Activated naive CD4-positive, alpha-beta T cell (primary cell): ENCODE measurements at places on chromosomes 13 and 19.

- no peak for DNase-seq
Measured at GRCh38 chr19:15587663-15588062, 27.4 kb upstream of the CYP4F8 start.

- DNase-seq: no peak
Measured at GRCh38 chr13:32225481-32225931, 89.7 kb downstream of the ZAR1L start.

DNA sequence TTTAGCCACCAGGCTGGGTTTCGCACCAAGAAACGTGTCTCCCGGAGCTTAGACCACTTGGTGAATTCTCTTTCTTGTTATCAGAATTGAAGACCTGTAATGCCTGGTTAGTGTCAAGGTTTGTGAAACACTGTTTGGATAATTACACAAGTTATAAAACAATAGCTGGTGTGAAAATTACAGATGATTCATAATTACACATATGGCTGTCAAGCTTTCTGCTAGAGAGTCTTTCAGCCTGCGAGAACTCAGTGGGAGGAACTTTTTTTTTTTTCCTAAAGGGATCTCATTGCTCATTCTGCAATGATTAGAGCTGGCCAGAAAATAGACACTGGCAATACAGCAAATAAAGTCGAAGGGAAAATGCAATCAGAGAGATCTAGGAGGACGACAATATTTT is 13.4 kb upstream of the KLK4 start:
- DNase-seq: no peak

DNA sequence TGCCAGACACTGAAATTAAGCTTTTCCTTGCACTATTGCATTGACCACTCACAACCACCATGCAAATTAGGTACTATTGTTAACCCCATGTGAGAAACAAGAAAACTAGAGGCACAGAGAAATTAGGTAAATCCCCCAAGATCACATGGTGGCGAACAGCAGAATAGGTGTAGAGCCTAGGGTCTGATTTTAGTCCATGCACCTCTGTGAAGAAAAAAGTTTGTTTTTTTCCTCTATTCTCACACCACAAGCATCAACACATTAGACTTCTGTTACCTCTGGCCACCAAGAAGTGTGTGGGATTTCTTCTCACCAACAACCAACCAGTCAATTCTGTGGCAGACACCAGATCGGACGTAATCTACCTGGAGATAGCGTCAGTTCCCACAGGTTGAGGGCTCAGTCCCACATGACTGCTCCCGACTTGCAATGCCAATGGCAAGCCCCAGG is 391.9 kb downstream of the COG6 start:
- DNase-seq: no peak

- no peak for DNase-seq
Measured at GRCh38 chr13:28620011-28620830, 38.7 kb upstream of the POMP start.

DNA sequence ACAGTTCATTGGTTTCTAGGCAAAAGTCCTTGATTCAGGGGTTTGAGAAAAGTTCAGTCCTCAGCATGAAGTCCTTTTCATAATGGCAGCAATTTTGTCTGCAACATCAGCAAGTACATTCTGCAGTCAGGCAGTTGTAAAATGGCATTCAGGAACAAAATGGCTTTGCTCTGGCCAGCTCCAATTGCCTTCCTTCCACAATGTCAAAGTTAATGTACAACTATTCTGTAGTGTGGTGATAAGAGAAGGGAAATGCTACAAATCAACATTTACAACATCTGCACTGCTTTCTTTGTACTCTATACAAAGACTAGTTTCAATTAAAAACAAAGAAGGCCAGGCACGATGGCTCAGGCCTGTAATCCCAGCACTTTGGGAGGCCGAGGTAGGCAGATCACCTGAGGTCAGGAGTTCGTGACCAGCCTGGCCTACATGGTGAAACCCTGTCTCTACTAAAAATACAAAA is 1.8 kb upstream of the NEK3 start:
- no peak for DNase-seq

DNA sequence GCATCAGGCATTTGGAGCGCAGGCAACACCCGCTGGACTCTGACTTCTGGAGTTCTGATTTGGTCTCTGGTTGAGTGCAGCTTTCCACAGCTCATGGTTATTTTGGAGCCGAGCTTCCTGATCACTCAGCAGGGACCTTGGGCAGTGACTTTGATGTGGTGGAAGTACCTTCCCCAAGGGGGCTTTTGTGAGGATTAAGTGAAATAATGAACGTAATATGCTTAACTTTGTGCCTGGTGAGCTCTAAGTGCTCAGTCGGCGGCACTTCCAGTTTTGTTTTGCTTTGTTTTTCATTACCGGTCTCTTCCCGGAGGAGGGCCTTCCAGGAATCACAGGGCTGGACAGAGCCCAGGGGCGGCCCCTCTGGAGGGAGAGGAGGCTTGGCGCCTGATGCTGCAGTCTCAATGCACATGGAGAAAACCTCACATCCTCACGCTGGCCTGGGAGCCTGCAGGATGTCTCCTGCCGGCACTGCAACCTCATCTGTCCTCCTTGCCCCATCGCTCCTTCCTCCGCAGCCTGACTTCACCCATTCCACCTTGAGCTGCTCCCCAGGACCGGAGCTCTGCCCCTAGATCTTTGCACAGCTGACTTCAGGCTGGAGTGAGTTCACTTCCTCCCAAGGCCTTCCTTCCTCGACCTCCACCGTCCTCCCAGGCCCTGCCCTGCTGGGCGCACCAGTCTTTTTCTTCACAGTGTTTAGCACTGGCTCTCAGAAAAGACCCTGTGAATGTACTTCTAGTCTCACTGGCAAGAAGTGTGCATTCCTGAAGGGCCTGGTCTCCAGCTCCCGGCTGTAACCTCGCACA is 1.5 kb downstream of the PLEKHF1 start:
- no peak for DNase-seq

DNA sequence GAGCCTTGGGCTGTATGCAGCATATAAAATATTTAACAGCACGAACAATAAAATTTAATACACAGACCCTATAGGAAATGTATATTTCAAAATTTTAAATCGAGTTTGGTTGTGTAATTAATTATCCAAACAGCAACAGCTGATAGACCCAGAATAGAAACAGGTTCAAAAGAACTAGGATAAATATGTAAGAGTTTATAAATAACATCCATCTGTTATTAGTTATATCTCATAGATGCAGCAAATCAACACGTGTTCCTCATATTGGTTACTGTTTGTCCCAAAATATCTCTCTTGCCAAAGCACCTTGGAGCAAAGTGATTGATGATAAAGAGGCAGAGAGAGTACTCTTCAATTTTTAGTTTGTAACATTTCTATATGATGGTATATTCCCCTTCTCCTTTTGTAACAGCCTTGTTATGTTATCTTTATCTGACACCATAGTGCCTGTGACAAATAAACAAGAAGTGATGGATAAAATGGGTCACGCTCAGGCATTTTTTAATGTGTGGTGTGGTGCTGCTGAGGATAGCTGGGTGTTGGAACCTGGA is 260.6 kb upstream of the NBEA start:
- DNase-seq: no peak

- DNase-seq: no peak
Measured at GRCh38 chr13:21402586-21403307, 56.4 kb downstream of the ZDHHC20 start.

DNA sequence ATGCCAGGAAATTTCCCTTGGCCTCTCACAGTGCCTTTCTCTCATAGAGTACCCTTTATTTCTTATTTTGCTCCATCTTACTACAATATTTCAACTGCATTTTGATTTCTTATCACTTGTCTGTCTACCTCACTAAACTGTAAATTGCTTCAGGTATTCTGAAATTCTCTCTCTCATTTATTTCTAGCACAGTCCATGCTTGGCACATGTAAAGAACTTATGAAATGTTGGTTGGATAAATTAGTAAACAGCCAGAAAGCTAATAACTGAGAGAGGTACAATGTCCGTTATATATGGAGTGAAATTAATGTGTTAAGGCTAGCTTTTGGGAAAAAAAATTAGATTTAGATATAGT is 138.3 kb upstream of the RFC3 start:
- no peak for DNase-seq

- DNase-seq: peak; percentile 5
Measured at GRCh38 chr19:54325194-54325621, 12.2 kb upstream of the LILRA5 start.

DNA sequence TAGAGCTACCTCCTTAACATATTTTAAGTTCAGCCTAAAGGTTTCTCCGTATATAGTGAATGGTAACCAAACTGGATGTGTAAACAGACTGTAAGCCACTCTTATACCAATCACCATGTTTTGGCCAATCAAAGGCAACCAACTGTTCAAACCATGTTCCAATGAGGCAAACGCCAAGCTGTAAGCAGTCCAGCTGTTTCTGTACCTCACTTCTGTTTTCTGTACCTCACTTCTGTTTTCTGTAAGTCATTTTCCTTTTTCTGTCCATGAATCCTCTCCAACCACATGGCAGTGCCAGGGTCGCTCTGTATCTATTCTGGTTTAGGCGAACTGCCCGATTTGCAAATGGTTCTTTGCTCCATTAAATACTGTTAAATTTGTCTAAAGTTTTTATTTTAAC is 24.4 kb downstream of the COMMD6 start:
- DNase-seq: no peak

DNA sequence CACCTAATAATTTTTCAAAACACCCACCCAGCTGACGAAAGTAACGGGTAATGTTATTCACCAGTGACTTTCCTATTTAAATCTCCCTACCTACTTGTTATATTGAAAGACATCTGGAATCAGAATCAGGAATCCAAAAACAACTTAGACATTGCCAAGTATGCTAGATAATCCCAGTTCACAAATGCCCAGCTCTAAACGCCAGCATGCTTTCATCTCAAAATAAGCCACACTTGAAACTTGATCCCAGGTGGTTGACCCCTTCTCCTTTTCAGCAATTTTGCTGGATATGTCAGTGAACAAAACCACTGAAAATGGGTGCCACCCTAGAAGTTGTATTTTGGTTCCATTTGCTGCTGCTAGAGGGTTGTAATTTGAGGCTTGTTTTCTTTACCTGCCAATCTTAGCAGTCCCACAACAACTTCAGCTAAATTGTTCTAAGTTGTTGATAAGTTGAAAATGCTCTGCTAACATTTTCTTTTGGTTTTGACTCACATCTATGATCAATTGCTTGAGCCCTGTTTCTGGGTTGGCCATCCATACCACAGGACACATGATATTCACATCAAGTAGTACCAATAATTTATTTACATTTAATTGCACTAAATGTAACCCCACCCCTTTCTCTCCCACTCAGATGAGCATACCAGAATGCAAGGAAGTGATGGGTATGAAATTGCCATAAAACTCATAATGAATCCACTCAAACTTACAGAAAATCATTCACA is 66.4 kb downstream of the DCT start:
- DNase-seq: no peak

DNA sequence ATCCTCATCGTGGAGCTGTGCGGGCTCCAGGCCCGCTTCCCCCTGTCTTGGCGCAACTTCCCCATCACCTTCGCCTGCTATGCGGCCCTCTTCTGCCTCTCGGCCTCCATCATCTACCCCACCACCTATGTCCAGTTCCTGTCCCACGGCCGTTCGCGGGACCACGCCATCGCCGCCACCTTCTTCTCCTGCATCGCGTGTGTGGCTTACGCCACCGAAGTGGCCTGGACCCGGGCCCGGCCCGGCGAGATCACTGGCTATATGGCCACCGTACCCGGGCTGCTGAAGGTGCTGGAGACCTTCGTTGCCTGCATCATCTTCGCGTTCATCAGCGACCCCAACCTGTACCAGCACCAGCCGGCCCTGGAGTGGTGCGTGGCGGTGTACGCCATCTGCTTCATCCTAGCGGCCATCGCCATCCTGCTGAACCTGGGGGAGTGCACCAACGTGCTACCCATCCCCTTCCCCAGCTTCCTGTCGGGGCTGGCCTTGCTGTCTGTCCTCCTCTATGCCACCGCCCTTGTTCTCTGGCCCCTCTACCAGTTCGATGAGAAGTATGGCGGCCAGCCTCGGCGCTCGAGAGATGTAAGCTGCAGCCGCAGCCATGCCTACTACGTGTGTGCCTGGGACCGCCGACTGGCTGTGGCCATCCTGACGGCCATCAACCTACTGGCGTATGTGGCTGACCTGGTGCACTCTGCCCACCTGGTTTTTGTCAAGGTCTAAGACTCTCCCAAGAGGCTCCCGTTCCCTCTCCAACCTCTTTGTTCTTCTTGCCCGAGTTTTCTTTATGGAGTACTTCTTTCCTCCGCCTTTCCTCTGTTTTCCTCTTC is 6.3 kb downstream of the MYADM start:
- no peak for DNase-seq
